ENCODE measurements at places on chromosomes 6 and 20.

- DNase-seq = no peak
Measured at GRCh38 chr20:61588411-61589385, 336.6 kb downstream of the CDH4 start.

- no peak for DNase-seq
Measured at GRCh38 chr6:142722012-142722411, 223.0 kb downstream of the HIVEP2 start.

DNA sequence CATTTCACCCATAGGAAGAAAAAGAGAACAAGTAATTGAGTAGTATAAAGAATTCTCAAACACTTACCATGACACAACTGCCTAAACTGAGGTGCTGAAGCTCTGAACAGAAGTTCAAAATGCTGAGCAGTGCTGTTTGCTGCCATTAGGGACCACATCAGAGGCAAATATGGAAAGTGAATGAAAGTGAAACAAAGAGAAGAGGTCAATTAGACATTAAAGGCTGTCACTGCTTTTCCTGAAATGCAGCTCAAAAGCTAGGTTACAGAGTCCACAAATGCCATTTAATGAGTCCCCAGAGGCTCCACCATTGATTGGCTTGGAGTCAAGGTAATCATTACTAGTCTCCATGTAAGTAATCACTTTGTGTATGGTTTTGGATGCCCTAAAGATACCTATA lies 46.1 kb downstream of the POU3F2 start:
- DNase-seq = no peak

DNA sequence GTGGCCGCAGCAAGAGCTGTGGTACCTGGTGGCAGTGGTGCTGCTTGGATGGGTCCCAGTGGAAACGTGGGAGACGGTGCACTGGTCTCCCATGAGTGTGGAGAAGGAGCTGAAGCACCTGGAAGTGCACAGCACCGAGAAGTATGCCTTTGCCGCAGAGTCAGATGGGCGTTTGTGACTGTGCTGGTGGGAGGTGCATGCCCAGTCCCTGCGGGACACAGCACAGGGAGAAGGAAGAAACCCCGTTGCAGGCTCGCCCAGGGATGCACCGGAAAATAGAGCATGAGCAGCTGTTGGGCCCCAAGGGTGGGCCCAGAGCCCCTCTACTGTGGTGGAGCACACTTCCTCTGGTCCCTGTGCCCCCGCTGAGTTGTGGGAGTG lies 19.3 kb upstream of the RGS17 start:
- DNase-seq = no peak

DNA sequence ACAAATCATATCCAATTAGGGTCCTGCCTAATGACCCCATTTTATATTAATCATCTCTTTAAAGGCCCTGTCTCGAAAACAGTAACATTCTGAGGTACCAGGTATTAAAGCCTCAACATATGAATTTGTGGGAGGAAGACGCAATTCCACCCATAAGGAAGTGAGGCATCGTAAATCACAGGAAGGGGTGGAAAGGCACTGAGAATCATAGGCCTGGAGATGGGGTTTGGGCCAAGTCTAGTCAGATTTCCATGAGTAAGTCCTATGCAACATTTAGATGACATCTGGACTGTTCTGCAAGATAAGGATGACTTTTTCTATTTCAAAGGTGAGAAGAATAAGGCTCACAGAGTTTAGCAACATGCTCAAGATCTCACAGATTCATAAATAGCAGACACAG lies 534.0 kb downstream of the KHDRBS2 start:
- DNase-seq = no peak

- DNase-seq = no peak
Measured at GRCh38 chr20:57652606-57653545, 32.6 kb upstream of the ZBP1 start.

- DNase-seq = no peak
Measured at GRCh38 chr6:149884215-149884614, 13.7 kb downstream of the RAET1E start.

DNA sequence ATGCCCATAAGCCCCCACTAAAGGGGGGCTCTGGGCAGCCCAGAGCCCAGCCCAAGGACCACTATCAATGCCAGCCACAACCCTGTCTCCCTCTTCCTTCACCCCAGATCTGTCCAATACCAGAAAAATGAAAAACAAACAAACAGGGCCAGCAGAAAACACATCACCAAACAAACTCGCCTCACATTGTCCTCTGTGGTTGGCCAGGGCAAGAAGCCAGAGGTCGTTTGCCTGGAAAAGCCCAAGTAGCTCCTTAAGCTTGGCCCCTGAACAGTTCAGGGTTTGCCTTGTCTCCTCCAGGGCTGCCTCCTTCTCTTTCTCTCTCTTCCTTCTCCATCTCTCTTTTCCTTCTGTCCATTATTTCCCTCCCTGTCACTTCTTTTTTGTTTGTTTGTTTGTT lies 10.1 kb upstream of the SCUBE3 start:
- DNase-seq = no peak

GRCh38 chr6:163149279-163149848 lies 265.2 kb upstream of the QKI start:
- DNase-seq = no peak

DNA sequence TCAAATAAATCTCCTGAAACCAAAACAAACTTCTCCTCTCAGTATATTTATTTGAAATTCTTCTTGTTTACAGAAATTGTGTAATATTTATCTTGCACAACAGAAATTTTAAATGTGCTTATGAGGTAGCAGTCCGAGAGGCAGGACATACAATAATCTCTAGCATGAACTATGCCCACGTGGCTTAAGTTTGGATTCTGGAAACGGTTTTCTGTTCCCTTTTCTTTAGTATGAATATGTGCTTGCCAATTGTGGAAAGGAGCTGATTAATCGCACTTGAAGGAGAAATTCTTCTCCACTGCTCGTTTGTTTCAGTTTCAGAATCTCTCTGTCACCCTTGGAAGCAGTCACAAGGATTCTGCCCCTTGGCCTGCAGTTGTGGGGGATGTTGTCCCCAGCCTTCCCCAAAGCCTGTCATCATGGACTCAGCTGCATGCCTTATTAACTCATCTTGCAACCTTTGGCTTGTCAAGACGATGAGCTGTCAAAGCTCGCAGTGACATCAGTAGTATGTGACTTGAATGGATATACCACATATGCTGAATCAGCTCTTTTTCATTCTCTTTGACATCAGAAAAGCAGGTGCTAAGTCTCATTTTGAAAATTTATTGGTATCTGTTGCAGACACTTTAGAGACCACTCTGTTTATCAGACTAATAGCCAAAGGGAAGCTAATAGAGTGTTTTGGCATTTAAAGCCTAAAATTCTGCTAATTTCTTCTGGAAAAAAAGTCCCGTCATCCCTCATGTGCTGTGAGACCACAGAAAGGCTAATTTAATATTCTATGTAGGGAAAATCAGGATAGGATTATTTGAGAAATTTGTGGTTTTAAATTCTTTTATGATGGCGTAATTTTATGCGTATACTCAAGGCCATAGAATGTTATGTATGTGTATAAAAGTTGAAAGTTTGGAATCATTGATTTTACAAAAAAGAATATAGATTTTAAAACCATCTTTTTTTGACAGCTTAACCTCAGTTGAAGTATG lies 186.8 kb downstream of the ARID1B start:
- no peak for DNase-seq

DNA sequence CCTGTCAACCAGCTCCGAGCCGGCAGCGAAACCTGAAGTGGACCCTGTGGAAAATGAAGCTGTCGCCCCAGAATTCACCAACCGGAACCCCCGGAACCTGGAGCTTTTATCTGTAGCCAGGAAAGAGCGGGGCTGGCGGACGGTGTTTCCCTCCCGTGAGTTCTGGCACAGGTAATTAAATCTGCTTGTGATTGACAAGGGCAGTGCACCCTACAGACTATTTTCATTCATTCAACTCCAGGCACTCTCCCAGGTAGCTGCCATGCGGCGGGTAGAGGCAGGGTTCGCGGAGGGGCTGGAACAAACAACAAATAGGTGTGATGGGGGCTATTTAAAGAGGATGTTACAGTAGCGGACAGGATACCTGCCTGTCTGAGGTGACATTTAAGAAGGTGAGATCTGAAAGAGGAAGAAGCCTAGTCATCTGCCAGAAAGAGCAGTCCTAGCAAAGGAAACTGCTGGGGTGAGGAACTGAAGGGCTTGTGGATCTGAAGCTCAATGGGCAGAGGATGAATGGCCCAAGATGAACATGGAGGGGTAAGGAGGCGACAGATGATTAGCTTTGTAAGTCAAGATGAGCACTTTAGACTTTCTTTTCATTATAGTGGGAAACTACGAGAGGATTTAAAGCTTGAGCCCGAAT lies 810 bp downstream of the MRPL18 start:
- no peak for DNase-seq

GRCh38 chr6:77072694-77073409 lies 390.4 kb downstream of the HTR1B start:
- no peak for DNase-seq

DNA sequence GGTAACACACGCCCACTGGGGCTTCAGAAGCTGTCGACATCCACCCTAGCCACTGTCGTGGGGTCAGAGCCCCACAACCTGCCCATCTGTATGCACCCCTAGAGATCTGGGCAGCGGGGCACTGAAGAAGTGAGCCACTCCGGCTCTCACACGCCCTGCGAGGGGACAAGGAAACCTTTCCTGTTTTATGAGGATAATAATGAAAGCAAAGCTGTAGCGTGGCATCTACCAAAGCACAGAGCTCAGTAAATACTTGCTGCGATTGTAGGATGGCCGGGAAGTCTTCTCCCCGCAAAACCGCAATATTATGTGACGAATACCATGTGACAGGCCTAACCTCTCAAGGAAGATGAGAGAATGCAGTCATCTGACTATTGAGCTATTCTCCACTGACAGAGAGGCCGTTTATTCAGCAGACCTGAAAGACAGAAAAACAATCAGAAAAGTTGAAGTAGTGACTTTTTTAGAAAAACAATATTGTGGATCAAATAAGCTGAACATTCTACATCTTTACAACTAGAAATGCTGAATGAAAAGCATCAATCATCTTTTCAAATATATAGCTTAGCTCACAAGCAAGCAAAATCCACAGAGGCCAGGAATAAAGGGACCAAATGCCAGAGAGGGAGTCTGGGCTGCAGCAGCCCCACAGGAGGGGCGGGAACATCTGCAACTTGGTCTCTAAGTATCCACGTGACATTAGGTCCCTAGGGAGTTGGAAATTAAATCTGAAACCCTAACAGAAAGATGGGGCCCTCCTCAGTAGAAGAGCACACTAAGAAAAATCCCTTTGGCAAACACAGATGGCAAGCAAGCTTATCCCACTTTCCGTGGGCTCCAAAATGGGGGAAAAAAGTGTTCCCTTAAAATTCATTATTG lies 207.8 kb downstream of the TTLL2 start:
- DNase-seq = no peak

- DNase-seq = no peak
Measured at GRCh38 chr20:25394996-25395395, 4.4 kb upstream of the ABHD12 start.

DNA sequence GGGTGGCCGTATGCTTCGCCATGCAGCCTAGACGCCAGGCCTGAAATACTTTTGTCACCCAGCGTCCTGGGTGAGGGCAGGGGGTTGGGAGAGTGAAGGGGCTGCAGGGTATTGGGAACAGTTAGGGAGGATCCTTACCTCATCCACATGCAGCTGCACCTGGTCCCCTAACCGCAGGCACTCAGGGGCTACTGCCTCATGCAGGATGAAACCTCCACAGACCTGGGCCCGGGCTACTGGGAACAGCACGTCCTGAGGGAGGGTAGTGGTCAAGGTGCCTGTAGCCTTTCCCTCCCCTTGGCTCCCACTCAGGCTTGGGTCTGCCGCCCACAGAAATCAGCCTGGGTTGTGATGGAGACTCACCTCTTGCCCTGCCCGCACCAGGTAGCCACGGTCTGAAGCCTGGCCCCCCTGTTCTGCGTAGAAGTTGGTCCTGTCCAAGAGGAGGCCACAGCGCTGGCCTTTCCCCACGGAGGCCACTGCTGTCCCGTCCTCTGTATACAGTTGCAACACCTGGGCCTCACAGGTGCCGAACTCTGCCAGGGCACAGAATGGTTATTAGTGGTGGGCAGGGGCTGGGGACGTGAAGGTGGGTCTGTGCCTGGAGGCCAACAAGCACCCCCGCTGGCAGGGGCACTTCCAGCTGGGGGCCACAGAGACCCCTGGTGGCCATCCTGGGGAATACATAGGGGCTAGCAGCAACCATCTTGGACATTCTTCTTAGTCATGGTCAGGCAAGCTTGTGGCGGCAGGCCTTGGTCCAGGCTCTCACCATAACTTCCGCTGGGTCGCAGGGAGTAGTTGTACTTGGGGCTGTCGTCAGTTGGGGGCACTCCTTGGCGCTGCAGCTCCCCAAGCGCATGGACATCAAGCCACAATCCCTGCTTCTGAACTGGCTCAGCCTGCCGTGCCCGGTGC lies 8.6 kb downstream of the AARS2 start:
- peak; percentile 28 for DNase-seq

DNA sequence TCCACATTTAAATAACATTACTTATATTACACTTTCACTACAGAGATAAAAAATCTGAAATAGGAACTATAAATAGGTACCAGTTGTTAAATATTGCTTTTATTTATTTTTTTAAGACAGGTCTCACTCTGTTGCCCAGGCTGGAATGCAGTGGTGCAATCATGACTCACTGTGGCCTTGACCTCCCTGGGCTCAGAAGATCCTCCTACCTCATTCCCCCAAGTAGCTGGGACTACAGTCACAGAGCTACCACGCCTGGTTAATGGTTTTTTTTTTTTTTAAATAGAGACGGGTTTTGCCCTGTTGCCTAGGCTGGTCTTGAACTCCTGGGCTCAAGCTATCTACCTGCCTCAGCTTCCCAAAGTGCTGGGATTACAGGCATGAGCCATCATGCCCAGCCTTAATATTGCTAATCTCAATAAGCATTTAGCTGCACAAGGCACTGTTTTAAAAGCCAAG lies 17.3 kb downstream of the EEF1E1 start:
- DNase-seq = no peak

- no peak for DNase-seq
Measured at GRCh38 chr20:46752728-46753127, 43.3 kb downstream of the SLC2A10 start.

- DNase-seq = no peak
Measured at GRCh38 chr6:31607317-31607716, 7.7 kb upstream of the AIF1 start.

DNA sequence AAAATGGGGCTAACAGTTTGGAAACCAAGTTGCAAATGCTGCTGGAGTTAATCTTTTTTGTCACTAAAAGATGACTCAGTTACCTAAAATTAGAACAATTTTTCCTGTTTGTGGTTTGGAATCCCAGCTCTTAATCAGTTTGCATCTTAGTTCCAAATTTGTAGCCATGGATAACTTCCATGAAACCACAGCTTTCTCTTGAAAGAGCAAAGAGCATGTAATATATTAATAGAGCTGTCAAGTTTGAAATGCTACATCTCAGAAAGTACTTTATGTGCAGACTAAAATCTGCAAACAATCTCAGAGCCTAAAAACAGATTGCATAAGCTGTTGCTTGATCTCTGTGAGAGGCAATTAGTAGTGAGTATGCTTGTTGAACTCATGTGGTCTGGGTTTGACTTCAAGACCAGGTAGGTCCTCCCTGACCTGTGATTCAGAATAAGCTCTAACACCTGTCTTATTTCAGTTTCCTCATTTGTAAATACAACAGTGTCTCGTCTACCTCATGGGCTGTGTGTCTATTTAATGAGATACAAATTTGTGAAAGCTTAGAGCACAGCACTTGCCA lies 23.5 kb downstream of the DHX35 start:
- DNase-seq = no peak

GRCh38 chr20:49318430-49319207 lies 40.8 kb upstream of the ZNFX1 start:
- peak; percentile 9 for DNase-seq
